ENCODE measurements at places on chromosomes 7 and 10.

DNA sequence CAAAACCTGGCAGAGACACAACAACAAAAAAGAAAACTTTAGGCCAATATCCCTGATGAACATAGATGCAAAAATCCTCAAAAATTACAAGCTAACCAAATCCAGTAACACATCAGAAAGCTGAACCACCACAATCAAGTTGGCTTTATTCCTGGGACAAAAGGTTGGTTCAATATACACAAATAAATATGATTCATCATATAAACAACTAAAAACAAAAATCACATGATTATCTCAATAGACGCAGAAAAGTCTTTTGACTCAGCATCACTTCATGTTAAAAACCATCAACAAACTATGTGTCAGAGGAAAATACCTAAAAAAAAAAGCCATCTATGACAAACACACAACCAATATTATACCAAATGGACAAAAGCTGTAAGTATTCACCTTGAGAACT is 283.5 kb downstream of the THSD7A start:
- DNase-seq = no peak

GRCh38 chr10:120282421-120282820 is 174.6 kb upstream of the PLPP4 start:
- no peak for DNase-seq

DNA sequence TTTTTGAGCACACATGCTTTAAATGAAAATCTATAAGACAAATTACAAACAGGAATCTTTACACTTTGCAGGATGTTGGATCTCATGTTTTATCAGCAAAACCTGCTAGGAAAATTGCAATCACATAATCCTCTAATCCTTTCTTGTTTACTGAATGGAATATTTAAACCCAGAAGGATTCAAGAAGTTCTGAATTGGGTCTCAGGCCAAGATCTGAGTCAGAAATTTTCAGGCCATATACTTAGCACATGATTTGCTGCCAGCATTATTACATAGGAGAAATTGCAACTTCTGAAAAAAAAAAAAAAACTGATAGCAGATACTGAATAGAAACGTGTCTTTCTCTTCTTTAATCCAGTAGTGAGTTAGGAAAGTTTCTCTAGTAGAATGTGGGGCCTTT is 1005.3 kb upstream of the POT1 start:
- DNase-seq = no peak

- no peak for DNase-seq
These were observed at the start of gene MEST for GRCh38 chr7:130491841-130492522. Gene MEST (plus strand): TSS chr7:130492085. CDS start chr7:130492314, 229 bp downstream.

- no peak for DNase-seq
These were observed 47.2 kb upstream of the PPP2R2D start for GRCh38 chr10:131853610-131853964.

DNA sequence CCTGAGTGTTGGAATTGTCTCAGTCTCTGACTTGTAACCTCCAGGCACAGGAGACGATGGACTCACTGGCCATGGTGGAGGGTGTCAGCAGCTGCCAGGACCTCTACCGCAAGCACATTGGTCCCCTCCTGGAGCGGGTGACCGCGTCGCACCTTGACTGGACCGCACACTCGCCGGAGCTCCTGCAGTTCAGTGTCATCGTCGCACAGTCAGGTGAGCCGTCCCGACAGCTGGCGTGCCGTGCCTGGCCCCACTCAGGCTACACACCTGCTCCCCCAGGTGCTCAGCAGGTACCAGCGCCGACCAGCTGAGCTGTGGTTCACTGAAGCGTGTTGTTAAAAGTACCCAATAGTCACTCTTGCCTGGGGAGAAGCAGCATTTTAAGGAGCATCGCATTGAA is 36.7 kb upstream of the PRKAR1B start:
- no peak for DNase-seq

DNA sequence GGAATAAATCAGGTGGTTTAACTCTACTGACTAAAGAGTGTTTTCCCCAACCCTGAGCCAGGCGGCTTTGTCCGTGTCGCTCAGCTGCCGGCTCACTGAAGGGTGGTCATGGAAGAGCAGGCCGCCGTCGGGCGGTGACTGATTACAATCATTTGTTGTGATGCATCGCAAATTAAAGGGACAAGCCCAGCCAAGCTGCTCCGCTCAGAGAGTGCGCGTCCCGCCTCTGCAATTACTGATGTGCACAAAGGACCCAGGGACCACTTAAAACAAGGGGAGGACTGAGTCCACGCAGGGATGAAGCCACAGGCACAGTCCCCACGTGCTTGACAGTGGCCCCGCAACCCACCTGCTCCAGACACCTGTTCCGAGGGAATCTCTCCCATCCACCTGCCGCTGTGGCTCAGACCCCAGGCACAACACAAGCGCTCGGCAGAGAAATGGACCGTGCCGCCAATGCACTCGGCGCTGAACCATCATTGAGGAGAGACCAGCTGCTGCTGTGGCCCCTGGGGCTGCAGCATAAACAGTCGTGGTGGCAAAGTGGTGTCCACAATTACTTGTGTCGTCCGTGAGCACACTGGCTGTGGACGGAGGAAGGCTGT is 526.5 kb downstream of the PTPRN2 start:
- no peak for DNase-seq

DNA sequence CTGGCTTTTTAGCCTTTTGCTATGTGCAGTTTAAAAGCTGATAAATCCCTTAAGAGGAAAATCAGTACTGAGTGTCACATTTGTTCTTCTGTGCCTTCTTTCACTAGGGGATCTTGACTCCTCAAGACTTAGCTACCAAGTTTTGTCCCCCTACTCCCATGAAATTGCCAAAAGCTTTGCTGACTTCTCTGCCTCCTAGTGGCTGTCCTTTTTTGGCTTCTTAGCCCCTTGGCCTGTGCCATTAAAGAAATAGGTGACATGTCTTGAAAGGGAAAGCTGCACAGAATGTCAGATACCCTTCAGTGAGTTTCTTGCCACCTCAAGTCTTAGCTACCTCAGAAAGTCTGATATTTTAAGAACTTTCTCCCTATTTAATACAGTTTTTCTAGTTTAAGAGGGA is 10.5 kb downstream of the MKLN1 start:
- no peak for DNase-seq

- DNase-seq = peak; percentile 8
These were observed 9.9 kb upstream of the LIPM start for GRCh38 chr10:88792661-88793060.

- no peak for DNase-seq
These were observed 89.4 kb downstream of the CYTH3 start for GRCh38 chr7:6182993-6183392.

GRCh38 chr10:34918776-34919315 is 103.8 kb upstream of the PARD3 start:
- DNase-seq = no peak

DNA sequence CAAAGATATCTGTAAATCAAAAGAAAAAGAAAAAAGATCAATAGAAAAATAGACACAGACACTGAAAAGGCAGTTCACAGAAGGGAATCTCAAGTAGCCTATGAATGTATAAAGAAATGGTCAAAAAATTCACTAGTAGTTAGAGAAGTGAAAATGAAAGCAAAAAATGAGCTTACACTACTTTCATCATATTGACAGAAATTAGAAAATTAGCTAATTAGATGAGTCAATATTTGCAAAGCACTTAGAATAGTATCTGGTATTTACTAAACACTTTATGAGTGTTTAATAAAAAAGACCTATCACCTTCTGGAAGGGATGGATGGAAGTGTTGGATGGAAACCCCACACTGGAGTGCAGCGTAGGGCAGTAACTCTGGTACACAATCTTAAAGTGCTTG is 1.7 kb upstream of the CFAP58 start:
- DNase-seq = peak; percentile 15

GRCh38 chr7:80807166-80807900 is 111.5 kb downstream of the SEMA3C start:
- no peak for DNase-seq

GRCh38 chr7:49433794-49434193 is 339.6 kb upstream of the VWC2 start:
- DNase-seq = peak; percentile 7

DNA sequence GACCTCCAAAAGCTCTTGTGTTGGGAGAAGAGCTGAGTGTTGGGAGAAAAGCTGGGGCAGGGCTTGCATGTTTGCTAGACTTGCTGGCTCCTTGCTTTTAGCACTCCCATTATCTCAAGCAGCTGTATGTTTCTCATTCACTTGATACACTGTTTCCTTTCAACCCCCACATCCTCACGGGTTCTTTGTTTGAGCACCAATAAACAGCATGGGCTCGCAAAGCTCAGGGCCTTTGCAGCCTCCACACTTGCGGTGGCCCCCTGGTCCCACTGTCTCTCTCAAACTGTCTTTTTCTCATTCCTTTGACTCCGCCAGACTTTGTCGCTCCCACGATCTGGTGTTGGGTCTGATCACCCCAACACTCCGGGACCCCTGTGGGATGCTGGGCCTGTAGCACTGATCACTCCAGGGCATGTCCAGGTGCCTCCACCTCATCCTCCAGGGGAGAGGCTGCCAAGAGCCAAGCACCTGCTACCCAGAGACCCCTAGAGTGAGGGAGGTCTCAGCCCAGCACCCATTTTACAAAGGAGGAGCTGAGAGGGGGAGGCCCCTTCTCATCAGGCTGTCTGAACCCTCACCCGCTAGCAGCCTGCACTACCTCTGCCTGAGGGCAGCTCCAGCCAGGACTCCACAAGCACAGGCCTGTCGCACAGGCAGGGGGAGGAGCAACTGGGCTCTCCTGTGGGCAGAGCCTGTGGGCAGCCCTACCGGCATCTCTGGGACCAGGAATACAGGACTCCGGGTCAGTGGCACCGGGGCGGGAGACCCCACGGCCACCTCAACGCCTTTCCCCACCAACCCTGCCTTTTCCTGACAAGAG is 49.1 kb upstream of the MSMB start:
- no peak for DNase-seq

DNA sequence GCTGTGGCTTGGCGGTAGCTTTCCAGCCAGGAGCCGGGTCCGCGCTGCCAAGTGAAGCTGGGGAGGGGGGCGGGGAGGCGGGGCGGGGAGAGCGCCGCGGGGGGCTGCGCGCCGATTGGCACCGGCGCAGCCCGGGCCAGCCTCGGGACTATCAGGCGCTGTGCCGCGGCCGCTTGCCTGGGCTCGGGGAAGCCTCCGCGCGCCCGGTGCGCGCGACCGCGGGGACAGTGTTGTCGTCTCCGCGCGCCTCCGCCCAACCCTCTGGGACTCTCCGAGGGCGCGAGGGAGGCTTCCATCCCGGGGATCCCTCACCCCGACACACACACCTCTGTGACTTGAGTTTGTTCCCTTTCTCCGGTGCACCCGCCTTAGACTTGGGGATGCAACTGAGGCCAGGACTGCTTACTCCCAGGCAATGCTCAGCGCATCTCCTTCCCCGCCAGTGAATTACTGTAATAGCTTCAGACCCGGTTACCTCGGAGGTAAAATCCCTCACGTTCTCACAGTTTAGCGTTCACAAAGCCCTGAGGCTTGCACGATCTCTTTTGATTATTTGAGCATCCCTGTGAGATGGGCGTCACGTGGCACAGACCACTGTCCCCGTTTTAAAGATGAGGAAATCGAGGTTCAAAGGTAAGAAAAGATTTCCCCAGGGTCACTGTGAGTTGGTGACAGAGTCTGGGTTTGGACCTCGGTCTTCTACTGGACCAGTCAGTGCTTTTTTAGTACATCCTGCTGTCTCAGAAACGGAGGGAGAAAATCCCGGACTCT is at the start of gene NKX1-2:
TSS of gene NKX1-2 (minus strand) at position 24 of the 771 bp plus-strand sequence. CDS start 92 bp downstream, outside the sequence.
- DNase-seq = no peak

- peak; percentile 37 for DNase-seq
These were observed 11.0 kb upstream of the TRIM8 start for GRCh38 chr10:102633287-102633686.

- DNase-seq = no peak
These were observed 13.6 kb upstream of the STN1 start for GRCh38 chr10:103931603-103932002.

- no peak for DNase-seq
These were observed 197.0 kb upstream of the FZD1 start for GRCh38 chr7:91067242-91067641.

DNA sequence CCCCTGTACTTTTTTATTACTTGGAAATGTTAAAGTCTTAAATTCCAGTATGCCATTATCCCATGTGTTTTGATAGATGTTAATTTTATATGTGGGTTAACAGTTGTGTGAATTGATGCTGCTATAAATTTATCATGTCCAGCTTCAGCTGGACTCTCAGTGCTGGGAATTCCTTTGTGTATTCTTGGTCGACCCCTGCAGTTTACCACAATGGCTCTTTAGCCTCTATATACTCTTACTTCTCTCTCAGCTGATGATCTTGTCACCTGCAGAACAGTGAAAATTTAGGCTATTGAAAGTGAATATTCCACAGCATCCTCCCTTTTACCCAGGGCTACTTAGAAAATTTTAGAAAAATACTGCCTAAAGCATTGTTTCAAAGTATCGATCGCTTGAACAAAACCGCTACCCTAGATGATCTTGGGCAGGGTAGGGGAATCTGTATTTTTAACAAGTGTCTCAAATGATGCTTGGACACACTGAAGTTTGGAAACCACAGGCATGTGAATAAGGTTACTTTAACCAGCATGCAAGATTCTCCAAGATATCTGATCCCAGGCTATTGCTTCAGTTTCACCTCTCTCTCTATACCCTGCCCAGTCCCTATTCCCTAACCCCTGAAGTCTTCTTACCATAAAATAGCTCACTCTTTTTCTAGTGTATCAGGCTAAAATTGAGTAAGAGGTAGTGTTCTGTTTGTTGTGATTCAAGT is 25.4 kb downstream of the LCOR start:
- no peak for DNase-seq

GRCh38 chr7:30926313-30926712 is 14.7 kb downstream of the AQP1 start:
- no peak for DNase-seq

GRCh38 chr10:129695671-129696070 is 228.6 kb downstream of the MGMT start:
- no peak for DNase-seq

DNA sequence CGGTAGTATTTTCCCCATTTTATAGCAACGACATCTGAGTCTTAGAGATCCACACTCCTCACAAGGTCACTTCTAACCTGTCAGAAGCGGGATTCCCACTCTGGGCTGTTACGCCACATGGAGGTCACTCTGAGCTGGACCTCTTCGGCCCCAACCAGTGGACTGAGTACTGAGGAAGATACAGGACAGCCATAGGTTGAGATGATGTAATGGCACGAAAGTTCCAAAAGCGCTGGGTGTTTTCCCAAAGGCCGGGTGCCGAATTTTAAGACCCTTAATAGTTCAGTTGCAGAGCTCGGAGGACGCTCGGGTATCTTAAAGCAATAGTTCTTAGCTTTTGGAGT is 699 bp downstream of the GHITM start:
- DNase-seq = no peak
